ENCODE measurements at places on chromosomes 6 and 20.

DNA sequence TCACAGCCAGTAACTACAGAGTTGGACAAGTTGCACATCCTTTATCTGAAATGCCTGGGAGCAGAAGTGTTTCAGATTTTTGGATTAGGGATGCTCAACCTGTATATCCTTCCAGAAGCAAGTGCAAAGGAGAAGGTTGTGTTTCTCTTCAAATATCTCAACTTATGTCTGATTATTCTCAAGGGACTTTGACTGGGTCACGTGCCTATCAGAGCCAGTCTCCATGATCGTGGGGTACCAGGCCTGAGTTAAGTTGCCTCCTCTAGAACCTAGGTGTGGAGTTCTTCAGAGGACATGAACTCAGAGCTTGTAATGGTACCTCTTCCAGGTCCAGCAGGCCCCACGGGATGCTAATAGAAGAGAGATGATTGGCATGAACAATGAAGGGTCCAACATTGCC lies 7.8 kb downstream of the CD83 start:
- no peak for DNase-seq

- no peak for DNase-seq
Measured at GRCh38 chr20:37218441-37218840, 39.1 kb upstream of the MROH8 start.

DNA sequence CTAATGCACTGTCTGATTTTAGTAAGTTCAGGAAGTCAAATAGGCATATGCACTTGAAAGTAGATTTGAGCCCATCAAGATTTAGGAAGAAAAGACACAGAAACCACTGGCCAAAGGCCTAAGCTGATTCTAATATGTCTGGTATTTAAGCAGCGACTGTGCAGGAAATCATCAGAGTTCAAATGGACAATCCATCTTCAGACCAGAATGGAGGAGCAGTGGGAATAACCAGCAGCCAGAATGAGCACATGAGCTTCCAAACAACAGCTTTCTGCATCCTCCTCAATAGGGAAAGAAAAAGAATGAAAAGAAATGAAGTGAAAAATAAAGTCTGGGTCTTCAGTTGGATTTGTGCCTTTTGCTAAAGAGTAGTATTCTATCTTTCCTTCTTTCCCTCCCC lies 50.6 kb downstream of the SOD2 start:
- DNase-seq, result no peak

DNA sequence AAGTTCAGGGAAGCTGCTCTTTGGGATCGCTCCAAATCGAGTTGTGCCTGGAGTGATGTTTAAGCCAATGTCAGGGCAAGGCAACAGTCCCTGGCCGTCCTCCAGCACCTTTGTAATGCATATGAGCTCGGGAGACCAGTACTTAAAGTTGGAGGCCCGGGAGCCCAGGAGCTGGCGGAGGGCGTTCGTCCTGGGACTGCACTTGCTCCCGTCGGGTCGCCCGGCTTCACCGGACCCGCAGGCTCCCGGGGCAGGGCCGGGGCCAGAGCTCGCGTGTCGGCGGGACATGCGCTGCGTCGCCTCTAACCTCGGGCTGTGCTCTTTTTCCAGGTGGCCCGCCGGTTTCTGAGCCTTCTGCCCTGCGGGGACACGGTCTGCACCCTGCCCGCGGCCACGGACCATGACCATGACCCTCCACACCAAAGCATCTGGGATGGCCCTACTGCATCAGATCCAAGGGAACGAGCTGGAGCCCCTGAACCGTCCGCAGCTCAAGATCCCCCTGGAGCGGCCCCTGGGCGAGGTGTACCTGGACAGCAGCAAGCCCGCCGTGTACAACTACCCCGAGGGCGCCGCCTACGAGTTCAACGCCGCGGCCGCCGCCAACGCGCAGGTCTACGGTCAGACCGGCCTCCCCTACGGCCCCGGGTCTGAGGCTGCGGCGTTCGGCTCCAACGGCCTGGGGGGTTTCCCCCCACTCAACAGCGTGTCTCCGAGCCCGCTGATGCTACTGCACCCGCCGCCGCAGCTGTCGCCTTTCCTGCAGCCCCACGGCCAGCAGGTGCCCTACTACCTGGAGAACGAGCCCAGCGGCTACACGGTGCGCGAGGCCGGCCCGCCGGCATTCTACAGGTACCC lies at the start of gene ESR1:
TSS of gene ESR1 (plus strand) at position 170 of the 858 bp plus-strand sequence. CDS start at position 401, 231 bp downstream.
- no peak for DNase-seq

GRCh38 chr20:40813029-40813431 lies 124.0 kb upstream of the MAFB start:
- no peak for DNase-seq

DNA sequence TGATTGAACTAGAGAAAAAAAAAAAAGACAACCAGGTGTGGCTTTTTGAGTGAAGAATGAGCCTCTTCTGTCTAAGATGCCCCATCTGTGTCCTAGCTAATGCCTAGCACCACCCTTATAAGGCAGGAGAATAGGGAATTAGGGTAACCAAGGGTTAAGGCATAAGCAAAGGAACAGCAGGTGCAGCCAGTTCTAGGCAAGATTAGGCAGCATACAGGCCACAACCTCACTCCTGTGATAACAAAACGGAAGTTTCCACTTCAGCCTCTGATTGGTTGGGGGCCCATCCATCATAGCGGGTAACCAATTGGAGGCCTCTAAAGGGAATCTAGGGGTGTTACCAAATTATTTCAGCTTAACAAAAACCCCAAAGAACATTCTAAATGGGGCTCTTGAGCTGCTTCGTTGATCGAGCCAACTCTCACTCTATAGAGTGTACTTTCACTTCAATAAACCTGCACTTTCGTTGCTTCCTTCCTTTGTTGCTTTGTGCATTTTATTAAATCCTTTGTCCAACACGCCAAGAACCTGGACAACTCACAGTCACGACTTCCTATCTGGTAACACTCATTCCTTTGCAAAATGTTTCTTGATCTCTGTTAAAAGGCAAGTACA lies 61.9 kb upstream of the TAGAP start:
- DNase-seq, result no peak

- no peak for DNase-seq
Measured at GRCh38 chr20:39630215-39630908, 668.2 kb downstream of the DHX35 start.

- DNase-seq, result no peak
Measured at GRCh38 chr6:7100072-7100752, 7.5 kb upstream of the RREB1 start.

- DNase-seq, result no peak
Measured at GRCh38 chr6:25403150-25403549, 124.0 kb downstream of the CARMIL1 start.

DNA sequence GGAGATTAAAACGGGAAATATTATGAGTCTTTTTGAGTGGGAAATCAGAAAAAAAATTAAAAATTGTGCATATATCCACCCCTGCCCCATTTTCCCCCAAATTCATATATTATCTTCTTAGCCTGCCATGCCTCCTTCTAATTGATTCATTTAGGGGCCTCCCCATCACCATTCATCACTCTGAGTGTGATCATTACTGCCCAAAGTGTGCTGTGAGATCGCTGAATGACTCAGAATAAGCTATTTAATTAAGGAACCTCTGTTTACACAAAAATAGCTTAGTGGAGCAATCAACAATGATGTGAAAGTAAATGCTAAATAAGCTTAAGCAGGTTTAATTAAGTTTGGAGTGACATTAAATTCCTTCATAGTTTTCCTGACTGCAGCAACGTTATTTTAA lies 645.5 kb downstream of the GRIK2 start:
- DNase-seq, result no peak

DNA sequence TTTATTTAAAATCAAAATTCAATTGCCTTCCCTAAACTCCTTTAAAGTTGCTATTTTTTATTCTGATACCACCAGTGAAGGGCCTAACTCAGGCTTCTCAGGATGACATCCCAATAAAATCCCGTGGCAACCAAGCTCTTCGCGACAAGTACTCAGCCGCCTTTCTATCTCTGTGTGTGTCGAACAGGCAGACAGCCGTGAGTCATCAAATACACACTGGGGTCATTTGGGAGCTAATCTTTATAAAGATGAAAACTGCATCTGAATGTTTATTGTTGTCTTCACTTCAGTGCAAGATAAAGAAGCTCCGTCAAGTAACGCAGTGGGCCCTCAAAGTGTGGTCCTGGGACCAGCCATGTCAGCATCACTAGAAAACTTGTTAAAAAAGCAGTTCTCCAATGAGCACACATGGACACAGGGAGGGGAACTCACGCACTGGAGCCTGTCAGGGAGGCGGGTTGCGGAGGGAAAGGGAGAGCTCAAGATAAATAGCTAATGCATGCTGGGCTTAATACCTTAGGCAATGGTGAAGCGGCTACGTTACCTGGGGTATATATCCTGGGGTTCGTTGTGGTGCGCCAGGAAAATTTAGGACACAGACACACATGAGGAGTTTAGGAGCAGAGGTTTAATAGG lies 119.3 kb downstream of the RNF144B start:
- DNase-seq, result peak; percentile 40

- DNase-seq, result no peak
Measured at GRCh38 chr6:87858440-87858839, 156.4 kb upstream of the AKIRIN2 start.

DNA sequence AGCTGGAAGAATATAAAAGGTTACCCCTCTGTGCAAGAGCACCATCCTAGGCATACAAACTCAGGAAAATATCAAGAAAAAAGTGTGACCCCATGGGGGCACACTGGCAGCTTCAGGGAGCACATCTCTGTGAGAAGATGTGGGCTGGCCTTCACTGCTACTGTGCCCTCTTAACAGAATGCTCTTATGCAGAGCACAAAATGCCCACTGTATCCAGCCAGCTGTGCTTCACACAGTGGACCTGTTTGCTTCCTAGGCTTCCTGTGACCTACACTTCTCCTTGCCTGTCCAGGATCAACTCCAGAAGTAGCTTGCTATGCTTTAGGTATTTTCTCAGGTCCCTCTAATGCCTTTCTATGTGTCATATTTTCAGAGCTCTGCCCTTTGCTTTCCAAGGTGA lies 380.2 kb upstream of the MMS22L start:
- DNase-seq, result no peak

GRCh38 chr6:123896869-123897268 lies 93.2 kb downstream of the NKAIN2 start:
- DNase-seq, result no peak

DNA sequence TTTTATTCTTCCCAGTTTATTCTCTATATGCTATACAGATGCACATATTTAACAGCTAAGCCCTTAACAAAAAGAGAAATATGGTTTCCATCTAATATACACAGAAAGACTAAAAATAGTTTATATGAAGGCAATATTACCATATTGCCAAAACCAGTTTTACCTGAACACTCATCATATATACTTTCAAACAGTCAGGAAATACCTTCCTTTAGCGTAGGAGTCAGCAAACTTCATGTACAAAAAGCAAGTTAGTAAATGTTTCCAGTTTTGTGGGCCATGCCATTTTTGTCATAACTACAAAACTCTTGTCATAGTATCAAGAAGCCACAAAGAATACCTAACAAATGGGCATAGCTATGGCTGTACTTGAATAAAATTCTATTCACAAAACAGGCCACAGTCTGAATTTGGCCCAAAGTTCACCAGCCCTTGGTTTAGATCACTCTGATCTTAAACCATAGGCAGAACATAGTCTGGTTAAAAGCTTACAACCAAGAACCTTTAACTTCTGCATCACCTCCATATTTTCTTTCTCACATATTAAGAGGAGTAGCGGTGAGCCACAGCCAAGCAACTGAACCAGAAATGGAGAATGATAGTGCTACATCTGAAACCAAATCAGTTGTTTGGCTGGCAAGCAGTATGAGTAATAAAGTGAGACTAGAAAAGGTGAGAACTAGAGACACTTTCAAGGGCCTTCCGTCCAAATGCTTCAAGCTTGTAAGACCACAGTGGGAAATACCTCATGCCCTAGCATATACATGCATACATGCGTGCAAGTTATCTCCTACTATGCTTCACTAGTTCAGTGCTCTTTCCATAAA lies 116.6 kb downstream of the PTPRK start:
- DNase-seq, result no peak

DNA sequence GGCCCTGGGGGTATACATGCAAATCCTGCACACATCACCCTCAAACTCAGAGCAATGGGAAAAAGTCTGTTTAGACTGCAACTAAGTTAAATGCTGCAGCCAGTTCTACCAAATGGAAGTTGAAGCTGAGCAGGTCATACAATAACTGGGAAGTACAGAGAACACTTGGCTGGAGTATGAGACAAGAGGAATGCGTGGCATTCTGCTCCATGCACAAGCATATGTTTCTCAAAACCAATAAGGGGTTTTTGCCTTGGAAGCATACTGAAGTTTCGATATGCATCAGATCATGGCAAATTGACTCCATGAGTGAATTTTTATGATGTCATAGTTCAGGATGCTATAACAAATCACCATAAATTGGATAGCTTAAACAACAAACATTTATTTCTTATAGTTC lies 193.8 kb downstream of the COL12A1 start:
- no peak for DNase-seq

DNA sequence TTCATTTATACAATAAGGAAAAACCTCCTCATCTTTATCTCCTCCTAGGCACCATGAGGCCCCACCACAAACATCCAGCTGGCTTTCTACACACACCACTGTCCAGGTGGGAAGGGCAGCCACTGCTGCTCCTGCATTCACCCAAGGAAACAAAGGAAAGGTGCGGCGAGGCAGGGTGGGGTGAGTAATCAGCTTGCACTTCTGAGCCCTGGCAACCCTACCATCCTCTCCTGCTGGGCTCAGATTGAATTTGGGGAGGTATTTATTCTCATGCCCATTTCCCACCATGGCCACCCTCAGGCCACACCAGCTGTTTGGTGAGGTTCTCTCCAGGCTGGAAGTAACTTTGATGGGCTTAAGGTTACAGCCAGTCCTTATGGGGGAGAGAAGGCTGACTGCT lies 31.2 kb upstream of the SPDEF start:
- no peak for DNase-seq

DNA sequence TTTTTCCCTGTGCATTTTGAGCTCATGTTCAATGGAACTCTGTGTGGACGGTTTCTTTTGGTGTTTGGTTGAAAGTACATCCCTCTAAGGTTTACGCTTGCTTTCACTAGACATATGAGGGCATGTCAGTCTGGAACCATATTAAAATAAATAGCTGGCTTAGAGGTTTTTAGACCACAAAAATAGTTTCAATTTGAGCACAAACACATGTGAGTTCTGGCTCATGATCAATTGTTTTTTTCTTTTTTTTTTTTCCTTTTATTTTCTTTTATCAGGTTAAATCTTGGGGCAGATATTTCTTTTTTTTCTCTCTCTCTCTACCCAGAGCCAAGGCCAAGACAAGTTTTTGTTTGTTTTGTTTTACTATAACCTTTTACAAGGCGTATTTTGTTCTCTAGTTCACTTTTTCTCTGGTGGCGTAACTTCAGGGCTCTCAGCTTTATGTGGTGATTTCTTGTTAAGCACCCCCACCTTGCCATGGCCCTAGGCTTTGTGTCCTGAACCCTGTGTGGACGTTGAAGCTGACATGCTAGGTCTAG lies 92.9 kb downstream of the SHLD1 start:
- no peak for DNase-seq
